Activated naive CD8-positive, alpha-beta T cell treated with anti-CD3 and anti-CD28 coated beads, Interleukin-2, amount 50 U/mL, for 24 hours (primary cell): ENCODE measurements at places on chromosomes 2 and 18.

- DNase-seq: no peak
Observed at GRCh38 chr2:205786976-205787375, 104.7 kb downstream of the NRP2 start.

GRCh38 chr2:128441341-128442052 is 122.8 kb upstream of the HS6ST1 start:
- DNase-seq: no peak

GRCh38 chr2:159192371-159192918 is 94.1 kb downstream of the WDSUB1 start:
- no peak for DNase-seq

- no peak for DNase-seq
Observed at GRCh38 chr2:173184031-173185004, 108.7 kb downstream of the MAP3K20 start.

DNA sequence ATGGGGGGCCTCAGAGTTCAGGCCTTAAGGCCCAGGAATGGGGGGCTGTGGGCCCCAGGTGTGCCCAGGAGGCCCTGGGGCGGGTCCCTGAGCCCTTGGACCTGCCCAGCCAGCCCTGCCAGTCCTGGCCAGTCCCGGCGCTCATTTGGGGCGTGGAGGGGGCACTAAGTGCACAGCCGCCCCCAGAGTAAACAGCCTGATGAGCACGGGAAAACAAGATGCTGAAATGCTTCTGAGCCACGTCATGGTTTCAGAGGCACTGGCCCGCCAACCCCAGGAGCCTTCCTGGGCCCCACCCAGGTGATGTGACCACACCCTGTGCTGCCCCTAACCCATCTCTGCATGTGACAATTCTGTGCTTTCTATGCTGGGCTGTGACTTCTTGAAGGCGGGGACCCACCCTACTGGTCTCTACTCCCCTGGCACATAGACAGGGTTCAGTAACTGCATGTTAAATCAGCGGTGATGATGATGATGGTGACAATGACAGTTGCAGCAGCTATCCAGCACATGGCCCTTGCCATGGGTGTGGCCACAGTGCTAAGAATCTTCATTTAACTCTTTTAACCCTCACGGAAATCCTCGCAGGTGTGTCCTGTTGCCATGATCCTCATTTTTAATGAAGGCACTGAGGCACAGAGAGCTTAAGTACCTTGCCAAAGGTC is 28.1 kb upstream of the ASPRV1 start:
- DNase-seq: no peak

DNA sequence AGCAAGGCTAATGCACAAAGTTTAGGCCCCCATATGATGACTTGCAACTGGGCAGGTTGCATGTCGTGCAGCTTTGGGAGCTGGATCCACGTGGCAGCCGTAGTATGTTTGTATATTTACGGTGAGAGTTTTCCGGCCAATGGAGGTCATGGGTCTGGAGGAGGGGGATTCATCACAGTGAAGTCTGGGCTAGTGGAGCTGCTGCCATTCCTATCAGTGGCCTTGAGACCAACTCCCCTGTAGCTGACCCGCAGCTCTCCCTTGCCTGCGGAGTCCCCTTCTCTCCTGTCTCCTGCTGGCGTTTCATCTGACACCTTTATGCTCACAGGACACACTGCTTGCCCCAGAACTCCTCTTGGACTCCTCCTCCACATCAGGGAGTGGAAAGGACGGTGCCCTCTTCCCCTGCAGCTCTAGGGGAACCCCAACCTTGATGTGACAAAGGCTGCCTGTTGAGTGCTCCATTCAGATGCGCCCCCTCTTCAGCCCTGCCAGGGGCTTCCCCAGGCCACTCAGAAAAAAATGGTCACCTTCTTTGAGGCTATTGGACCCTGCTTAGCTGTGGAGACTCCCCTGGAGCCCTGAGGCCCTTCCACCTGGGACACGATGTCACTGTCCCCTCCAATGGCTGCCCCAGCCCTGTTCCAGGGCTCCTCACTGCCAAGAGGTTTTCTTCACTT is 121.7 kb downstream of the PXDN start:
- DNase-seq: no peak
